ENCODE measurements at places on chromosomes 12 and 14. TPM values are rescaled to one million over a fixed set of nuclear protein-coding genes. Genes with fewer than 3 reads are reported as not detected.

DNA sequence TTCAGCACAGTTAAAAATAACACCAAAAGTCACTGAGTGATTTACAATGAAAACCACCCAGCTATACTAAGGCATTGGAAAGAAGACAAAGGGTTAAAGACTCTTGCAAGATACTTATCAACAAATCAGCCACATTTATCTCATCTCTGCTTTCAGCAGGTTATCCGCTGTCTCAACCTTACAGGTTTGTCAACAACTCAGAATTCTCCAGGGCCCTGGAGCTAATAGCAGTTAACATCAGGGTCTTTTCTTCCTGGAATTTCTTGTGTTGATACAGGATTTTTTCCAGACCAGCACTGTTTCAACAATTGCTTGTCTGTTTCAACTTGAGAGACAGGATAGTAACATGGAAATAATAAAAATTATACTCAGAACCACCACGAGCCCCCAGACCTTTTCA lies 3.5 kb downstream of the PKP2 start:
- DNase-seq: no peak

GRCh38 chr12:118073768-118074167 lies 12.8 kb upstream of the WSB2 start:
- no peak for DNase-seq

DNA sequence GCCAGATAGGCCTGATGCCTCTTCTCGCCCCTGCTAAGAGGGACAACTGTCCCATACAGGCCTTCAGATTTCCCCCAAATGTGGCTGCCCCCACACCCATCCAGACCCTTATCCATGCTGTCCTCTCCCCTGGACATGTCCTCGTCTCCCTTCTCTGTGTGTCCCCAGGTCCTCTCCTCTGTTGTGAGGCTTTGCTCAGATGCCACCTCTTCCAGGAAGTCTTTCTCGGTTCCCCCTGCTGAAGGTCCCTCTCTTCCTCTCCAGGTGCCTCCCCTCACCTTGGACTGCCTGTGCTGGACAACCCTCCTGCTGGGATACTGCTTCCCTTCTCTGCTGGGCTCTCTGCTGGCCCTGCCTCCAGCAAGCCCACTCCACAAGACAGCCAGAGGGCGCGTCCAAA lies 33.7 kb downstream of the BEGAIN start:
- no peak for DNase-seq

The RTN1 gene
- total RNA-seq: 4.3 TPM

DNA sequence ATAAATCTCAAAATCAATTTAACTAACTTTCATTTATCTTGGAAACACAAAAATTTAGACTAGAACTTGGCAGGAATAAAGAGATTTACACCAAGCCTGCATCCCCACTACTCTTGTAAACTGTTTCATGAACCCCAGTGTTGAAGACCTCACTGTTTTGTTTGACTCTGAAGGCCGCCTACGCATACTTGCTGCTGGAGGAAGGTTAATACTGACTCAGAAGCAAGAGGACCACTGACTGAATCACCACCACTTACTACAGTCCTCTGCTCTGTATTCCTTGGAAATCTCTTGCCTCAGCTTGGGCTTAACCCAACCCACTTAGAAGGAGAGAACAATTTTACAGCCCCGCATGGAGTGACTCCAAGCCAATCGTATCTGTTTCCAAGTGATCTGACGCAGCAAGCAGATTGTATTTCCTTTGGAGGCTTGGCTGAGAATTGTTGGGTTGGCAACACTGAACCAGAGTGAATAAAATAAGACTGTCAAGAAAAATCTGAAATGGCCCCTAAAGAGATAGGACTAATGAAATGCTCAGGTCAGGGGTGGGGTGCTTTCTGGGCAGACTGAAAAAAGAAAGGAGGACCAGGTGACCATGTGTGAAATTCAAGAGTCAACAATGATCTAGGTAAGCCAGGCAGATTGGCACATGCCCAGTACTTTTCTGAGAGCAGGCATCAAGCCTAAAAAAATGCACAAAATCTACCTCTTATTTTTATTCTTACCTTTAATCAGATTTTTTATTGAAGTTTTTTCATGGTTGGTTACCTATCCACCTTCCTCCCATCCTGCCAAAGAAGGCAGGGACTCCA lies 248.6 kb downstream of the ZFP36L1 start:
- DNase-seq: peak; percentile 78

The KRT82 gene
- total RNA-seq: not detected

The GNB3 gene
- total RNA-seq: 1.1 TPM

- no peak for DNase-seq
Observed at GRCh38 chr14:100401031-100401692, 78.0 kb downstream of the SLC25A47 start.

DNA sequence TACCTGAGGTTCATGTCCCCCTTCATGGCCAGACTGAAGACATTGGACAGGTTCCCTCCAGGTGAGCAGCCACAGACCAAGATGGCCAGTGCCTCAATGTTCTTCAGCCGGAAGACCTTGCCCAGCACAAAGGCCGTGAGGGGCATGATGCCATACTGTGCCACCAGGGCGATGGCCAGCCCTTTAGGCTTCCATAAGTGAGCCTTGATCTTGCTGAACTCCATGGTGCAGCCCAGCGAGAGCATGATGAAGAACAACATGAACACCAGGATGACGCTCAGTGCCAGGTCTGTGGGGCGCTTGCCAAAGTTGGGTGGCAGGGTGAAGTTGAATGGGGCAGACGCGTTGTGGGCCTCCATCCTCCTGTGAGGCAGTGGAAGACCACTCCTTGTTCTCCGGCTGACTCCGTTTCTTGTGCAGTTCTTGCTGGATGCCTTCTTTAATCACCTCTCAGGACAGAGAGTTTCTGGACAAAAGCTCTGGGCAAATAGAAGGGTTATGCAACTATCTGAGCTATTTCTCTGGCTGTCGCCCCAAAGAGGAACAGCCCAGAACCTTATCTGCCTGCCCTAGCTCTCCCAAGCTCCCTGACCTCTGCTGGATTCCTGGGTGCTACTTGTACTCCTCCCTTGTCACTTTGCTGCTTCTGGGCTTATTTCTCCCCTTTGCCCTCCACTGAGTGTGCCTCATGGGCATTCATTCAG lies at the start of gene SLC10A1:
SLC10A1 (minus strand) TSS at position 445 of the 704 bp plus-strand sequence; CDS start at position 359, 86 bp downstream.
- no peak for DNase-seq

DNA sequence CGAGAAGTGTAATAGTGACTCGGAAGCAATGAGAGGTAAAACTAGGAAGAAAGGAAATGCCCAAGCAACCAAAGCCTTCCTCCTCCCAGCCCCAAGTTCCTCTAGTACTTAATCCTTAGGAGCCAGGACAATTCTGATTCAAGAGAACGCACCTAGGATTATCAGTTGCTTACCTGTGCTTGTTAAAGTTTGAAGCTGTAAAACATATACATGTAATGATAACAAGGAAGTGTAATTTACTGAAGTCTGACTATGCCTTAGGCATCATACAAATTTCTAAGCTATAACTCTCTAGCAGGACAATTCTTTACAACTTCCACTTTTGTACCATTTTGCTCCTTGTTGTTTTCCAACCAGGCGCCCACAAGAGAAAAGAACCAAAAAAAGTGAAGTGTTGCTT lies 92.8 kb upstream of the OSBPL8 start:
- DNase-seq: no peak

- no peak for DNase-seq
Observed at GRCh38 chr12:79375050-79375449, 315.7 kb downstream of the PAWR start.

The PLEKHD1 gene
- 0.14 TPM for total RNA-seq

- no peak for DNase-seq
Observed at GRCh38 chr12:21718944-21719650, 55.4 kb downstream of the KCNJ8 start.

The CLEC4E gene
- not detected for total RNA-seq

DNA sequence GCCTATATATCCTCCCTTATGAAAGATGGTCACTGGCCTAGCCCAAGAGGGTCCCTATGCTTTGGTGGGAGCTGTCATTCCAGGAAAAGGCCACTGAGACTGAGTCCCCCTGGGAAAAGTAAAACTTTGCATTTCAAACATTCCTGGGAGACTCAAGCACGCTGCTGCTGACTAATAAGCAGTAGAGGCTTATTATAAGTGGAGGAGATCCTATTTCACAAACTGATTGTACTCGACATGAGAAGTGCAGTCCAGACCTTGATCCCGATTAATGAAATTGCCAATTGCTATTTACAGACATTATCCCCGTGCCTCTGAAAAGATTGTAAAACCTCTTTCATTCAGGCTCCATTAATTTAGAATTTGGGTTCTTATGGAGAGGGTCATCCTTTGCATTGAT lies 96.6 kb downstream of the EMP1 start:
- DNase-seq: no peak

The RHNO1 gene
- 20.6 TPM for total RNA-seq

DNA sequence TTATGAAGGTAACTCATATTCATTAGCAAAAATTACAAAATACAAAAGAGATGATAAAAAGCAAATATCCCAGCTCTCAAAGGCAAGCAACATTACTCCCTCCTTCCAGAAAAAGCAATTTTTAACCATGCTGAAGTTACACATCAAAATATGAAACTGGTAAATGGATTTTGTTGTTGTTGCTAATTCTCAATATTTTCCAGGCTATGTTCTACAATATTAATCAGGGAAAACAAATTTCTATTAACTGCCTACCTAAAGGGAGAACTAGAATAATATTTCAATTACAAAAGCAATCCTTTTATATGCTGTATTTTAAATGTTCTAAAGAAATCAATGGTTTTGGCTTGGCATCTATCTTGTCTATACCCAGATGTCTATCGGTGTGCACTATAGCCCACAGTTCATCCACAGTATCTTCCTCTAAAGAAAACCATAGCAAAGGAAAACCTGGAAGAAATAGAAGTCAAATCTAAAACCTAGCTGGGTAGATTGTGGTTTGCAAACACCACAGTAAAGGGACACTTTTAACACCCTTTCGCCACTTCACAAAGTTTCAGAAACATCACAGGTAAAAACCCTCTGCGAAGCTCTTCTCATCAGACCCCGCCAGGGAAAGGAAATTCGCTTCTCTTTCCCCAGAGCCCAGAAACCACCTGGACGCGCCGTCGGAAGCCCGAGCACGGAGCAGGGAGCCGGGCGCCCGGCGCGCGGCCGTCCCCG lies 32.0 kb downstream of the TC2N start:
- DNase-seq: no peak

The TEX52 gene
- not detected for total RNA-seq

GRCh38 chr14:61649283-61649682 lies 46.0 kb upstream of the HIF1A start:
- DNase-seq: no peak

The CMA1 gene
- total RNA-seq: 4.4 TPM

DNA sequence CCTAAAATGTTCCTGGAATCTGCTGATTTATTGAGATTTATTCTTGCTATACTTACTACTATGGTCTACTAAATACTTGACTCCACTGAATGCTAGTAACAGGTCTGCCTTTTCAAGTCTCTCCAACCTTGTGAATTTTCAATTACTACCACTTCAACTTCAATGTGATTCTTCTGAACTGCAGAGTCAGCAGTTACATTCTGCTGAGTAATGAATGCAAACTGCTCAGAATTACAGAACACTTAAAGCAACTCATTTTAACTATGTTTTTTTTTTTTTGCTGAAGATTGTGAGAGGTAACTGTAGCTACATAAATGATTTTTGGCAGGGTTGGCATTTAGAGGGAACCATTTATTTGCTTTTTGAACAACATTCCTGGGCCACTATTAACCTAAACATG lies 41.8 kb downstream of the ARF6 start:
- no peak for DNase-seq

- DNase-seq: no peak
Observed at GRCh38 chr14:31802838-31803237, 241.6 kb downstream of the NUBPL start.

GRCh38 chr14:90140298-90140955 lies 78.6 kb downstream of the KCNK13 start:
- no peak for DNase-seq

The OTOGL gene
- not detected for total RNA-seq

DNA sequence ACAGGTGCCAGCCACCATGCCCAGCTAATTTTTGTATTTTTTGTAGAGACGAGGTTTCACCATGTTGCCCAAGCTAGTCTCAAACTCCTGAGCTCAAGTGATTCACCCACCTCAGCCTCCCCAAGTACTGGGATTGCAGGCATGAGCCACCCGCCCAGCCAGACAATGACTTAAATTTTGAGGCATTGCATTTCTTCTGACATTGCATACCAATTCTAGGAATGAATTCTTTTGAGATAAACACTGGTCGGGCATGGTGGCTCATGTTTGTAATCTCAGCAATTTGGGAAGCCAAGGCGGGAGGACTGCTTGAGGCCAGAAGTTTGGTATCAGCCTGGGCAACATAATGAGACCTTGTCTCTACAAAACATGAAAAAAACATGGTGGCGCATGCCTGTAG lies 2.5 kb upstream of the CELA1 start:
- DNase-seq: no peak

The SLC35E3 gene
- 7.2 TPM for total RNA-seq

- DNase-seq: no peak
Observed at GRCh38 chr12:113056631-113057488, at the start of gene DTX1. DTX1 (plus strand) TSS chr12:113056730; CDS start chr12:113058193, 1,463 bp downstream.

The MAGOHB gene
- total RNA-seq: 13.4 TPM

GRCh38 chr12:124392271-124392666 lies 97.4 kb downstream of the RFLNA start:
- DNase-seq: no peak

- peak; percentile 34 for DNase-seq
Observed at GRCh38 chr12:76158518-76159321, 74.2 kb upstream of the NAP1L1 start.

The GPRC5A gene
- total RNA-seq: 463 TPM

GRCh38 chr14:71271166-71271945 lies 364.1 kb downstream of the PCNX1 start:
- no peak for DNase-seq

DNA sequence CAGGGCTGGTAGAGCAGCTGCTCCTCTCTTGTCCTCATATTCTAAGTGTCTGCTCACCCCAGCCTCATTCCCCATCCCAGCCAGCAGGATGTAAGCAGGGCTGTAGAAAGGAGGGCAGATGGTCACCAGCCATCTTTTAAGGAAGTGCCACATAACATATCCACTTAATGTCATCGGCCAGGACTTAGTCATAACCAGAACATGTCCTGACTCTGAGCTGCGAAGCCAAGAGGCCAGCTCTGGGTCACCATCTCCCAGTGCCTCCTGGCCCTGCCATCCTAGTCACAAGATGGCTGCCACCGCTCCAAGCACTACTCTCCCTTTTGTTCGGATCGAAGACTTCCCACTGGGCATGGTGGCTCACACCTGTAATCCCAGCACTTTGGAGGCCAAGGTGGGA lies 123.9 kb downstream of the PLXNC1 start:
- DNase-seq: no peak

The HSPB8 gene
- 32.4 TPM for total RNA-seq

The P2RX2 gene
- total RNA-seq: 0.45 TPM

The LMO3 gene
- total RNA-seq: 14.2 TPM

The PSMC6 gene
- total RNA-seq: 61.6 TPM
